ENCODE measurements at places on chromosomes 6 and 20.

- DNase-seq = no peak
Measured at GRCh38 chr6:118781897-118782296, 112.1 kb upstream of the ASF1A start.

DNA sequence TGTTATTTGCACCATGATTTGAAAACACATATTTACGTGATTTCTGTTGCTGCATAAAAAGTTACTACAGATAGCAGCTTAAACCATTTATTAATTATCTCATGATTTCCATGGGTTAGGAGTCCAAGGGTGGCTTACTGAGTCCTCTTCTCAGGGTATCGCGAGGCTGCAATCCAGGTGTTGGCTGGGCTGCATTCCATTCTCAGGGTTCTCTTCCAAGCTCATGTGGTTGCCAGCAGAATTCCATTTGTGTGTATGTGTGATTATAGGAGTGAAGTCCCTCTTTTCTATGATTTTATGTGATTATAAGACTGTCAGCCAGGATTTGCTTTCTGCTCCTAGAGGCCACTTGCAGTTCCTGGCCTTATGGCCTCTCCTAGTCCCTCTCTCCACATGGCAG is 135.1 kb downstream of the FAM83B start:
- no peak for DNase-seq

- peak; percentile 3 for DNase-seq
Measured at GRCh38 chr6:159169557-159170332, 545 bp downstream of the FNDC1 start.

DNA sequence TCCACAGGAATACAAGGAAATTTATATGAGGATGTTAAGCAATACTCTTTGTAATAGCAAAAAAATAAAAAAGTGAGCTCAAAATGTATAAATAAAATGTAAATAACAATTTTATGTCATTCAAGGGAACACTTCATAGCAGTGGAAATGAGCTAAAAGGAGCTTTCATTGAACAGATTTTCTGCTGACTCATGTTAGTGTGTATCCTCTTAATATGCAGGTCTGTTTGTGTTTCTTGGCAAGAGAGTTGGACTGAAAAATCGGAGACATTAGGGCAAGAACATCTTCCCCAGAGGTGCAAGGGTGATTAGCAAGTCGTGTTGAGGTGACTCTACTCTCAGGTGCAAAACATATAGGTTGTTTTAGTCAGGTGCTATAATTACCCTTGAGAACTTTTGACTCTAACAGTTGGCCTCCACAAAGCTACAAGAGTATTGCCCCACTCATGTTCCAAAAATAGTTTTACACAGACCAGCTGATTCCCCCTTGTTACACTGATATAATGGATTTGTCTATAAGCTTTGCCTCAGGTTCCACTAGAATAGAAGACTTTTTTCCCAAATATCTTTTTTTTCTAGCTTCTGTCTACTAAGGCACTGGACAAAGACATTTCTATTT is 702.9 kb downstream of the TENT5A start:
- DNase-seq = no peak

GRCh38 chr6:20876561-20876960 is 342.3 kb downstream of the CDKAL1 start:
- no peak for DNase-seq

DNA sequence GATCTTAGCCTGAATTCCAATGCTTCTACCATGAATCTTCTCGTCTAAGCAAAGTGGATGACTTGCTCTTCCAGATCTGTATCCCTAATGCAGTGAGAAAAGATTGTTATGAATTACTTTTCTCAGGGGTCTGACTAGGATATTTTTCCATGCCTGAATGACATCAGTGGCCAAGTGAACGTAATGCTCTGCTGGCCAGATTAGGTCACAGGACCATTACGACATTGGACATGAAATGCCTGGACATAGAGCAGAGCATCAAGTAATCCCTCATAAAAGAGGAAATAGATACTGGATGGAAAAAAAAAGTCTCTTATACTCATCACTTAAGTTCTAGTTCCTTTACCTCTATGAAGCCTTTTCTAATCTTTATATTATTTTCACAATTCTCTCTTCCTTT is 12.1 kb upstream of the THEMIS start:
- no peak for DNase-seq

DNA sequence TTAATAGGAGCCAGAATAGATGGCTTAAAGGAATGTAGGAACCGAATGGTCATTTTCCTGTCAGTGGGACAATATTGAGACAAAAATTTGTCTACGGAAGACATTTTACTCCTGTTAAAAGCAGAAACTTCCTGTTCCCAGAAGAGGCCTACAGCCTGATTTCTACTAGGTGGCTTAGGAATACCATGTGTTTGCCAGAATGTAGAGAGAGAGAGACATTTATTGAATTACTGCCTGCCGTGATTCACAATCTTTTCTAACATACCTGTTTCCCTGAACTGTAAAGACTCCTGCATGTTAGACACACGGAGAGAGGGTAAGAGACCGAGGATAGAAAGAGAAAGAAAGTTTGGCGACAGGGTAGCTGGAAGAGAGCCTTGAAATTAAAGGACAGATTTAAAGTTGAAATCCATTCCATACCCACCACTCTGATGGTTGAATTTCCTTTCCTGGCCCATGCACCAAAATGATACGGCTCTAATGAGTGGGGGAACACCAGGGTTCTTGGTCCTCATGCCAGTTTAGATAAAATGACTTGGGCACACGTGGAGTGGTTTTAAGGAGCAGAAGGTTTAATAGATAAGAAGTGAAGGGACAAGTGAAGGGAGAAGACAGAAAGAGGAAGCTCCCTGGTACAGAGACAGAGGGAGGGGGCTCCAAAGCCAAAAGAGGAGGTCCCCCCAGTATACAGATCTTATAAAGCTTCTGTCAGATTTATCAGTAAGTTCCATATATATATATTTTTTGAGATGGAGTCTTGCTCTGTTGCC is 22.5 kb downstream of the NCOA3 start:
- no peak for DNase-seq

DNA sequence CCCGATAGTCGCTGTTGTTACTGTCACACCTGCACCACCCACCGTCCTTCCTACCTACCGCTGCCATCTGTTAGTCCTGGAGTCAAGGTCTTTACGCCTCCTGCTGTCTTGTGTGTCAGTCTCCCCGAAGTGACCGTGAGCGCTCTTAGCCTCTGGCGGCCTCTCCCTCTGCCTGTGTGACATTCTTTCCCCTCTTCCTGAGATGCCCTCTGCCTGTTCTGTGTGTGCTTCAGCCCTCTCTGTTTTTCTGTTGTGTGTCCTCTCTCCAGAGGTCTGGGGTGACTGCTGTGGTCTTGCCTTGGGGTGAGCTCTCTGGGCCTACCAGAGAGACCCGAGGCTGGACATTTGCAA is 54.9 kb downstream of the TCP11 start:
- no peak for DNase-seq
